Stimulated activated CD8-positive, alpha-beta memory T cell treated with anti-CD3 and anti-CD28 coated beads, Interleukin-7, amount 100 ng/mL, for 1 hour (primary cell): ENCODE measurements at places on chromosomes 7 and 10.

DNA sequence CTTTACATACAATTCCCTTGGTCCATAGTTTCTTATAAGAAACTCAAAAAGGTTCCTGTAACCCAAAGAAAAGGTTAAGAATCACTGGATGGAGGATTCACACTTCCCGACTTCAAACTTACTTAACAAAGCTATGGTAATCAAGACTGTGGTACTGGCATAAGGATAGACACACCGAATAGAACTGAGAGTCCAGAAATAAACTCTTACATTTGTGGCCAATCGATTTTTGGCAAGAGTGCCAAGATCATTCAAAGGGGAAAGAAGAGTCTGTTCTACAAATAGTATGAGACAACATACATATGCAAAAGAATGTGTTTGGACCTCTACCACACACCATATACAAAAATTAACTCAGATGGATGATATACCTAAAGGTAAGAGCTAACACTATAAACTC is 32.8 kb downstream of the KDM7A start:
- DNase-seq, result no peak

- no peak for DNase-seq
These were observed 444.3 kb downstream of the GPAM start for GRCh38 chr10:111739125-111739873.

- no peak for DNase-seq
These were observed 68.0 kb downstream of the SEPTIN14 start for GRCh38 chr7:55794527-55794926.

DNA sequence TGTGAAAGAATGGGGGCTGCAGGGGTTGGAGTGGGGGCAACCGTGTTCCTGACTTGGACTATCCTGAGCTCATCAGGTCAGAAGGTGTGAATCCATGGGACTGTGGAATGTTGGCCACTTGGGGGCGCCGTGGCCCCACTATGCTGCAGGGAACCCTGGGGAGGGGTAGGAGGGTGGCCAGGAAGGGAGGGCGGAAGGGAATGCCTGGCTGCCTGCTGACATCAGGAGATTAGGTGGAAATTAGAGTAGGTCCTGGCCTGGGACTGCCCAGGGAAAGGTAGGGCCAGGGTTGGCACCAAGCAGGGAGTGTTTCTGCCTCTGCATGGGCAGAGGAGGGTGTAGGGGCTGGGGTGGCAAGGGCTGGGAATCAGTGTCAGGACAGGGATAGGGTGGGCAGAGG is 65.8 kb upstream of the PRSS58 start:
- no peak for DNase-seq

- DNase-seq, result no peak
These were observed 181.3 kb downstream of the MAGI2 start for GRCh38 chr7:79272066-79272669.

DNA sequence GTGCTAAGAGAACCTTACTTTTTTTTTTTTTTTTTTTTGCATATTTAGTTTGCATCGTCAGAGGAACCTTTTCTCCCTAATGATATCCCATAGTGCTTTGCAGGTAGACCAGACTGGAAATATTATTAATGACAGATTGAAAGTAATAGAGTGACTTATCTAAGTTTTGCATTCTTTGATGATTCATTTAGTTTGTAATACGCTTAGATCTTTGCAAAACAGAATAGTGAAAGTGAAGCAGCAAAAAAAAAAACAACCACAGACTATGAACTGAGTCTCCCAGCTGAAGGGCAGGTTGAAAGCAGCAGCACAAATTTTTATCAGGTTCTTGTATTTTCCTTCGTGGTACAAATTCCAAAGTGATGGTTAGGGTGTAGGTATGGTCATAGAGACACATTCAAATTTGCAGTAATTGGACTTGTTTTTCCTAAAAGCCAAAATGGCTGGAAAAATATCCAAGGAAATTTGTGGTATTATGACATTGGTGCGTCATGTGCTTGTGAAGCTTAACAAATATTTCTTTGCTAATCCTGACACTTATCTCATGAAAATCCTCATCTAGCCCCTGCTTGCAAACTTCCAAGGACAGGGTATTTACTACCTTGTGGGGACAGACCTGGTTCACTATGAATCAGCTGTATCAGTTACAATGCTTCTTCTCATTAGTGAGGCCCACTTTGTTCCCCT is 81.8 kb upstream of the CREB5 start:
- no peak for DNase-seq

DNA sequence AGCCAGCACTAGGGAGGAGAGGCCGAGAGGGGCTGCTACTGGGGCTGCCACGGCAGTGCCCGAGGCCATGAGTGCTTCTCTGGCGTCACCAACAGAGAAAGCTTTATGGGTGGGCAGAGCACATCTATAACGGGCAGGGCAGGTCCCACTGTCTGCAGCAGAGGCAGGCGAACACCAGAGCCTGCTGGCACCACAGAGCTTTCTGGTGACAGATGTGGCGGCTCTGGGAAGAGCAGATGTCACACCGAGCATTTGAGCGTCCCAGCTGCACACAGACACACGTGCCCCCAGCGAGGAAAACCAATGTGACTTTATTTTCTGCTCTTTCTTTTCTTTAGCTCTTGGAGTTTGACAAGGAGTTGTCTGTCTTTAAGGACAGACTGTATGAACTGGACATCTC is 20.5 kb downstream of the NKX6-2 start:
- no peak for DNase-seq

DNA sequence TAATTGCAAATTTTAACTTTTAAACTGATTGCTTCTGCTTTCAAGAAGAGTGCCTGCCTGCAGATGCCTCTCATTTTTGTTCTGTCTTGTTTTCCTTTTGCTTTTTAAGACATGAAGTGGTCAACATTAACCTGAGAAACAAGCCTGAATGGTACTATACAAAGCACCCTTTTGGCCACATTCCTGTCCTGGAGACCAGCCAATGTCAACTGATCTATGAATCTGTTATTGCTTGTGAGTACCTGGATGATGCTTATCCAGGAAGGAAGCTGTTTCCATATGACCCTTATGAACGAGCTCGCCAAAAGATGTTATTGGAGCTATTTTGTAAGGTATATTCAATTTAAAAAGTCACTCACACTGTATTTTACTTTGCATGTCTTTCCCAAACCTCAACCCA is 8.8 kb downstream of the GSTO2 start:
- no peak for DNase-seq

GRCh38 chr7:34057956-34058355 is 152.6 kb downstream of the BMPER start:
- DNase-seq, result no peak

DNA sequence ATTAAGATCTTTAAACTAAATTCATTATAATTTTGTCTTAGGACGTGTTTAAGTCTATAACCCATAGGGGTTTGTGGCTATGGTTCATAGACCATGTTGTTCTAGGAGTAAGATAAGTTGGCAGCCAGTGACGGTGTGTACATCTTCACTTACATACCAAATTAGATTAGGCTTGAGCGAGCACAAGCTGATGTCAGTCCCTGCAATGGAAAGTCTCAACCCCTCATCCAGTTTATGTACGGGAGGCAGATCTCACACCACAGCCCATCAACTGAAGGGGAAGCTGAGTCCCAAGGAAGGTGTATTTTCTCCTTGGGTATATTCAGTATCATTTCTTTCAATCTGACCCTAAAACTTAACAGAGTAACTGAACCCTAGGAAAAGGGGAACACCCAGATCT is 5.1 kb upstream of the SMC3 start:
- no peak for DNase-seq

- no peak for DNase-seq
These were observed 134.5 kb downstream of the C10orf105 start for GRCh38 chr10:71584902-71585563.

DNA sequence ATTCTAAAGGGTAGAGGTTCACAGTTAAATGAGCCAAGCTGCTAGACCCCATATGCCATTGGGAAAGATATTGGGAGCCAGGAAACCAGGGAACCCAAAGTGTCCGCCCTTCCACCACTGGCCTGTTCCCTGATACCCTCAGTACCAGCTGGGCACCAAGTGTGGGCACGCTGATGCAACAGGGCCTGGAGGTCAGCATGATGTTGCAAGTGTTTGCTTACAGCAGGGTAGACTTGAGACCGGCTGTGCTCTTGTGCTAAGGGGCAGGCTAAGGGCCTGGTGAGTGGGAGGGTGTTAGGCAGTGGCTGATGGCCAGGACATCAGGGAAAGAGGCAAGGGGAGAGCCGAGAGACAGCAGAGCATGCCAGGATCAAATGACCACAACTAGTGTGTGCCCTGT is 21.0 kb upstream of the MYL7 start:
- no peak for DNase-seq

- no peak for DNase-seq
These were observed 9.6 kb upstream of the AGR3 start for GRCh38 chr7:16891338-16891737.

- DNase-seq, result no peak
These were observed 178.5 kb downstream of the AMPH start for GRCh38 chr7:38452681-38453108.

DNA sequence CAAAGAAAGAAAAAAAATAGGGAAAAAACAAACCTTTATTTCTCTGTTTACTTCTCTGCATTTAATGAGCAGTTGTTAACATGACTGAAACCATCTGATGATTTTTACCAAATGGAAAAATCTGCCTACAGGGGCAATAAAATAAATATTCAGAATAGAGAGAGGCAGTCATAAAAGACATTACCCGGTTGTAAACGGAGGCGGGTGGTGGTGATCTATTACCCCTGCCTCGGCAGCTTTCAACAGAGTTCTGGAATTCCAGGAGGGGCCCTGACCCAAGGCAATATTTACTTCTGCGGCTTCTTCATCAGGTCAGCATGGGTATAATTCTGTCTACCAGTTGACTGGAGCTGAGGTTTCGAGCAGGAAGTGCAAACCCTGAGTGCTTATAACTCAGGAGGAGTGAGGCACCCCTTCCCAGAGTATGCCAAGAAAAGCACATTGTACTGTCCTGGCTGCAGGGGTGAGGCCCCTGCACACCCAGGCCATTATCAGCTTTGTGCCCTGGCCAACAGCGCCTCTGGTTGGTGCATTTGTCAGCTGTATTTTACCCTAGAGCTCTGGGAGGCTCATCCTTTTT is 8.2 kb upstream of the CXCL12 start:
- DNase-seq, result no peak

GRCh38 chr10:101879456-101880231 is 36.0 kb upstream of the KCNIP2 start:
- DNase-seq, result no peak

GRCh38 chr7:17497549-17498167 is 199.2 kb downstream of the AHR start:
- DNase-seq, result no peak

- DNase-seq, result no peak
These were observed 109.4 kb upstream of the ACBD5 start for GRCh38 chr10:27349987-27350386.

GRCh38 chr7:117809958-117810357 is 63.3 kb downstream of the CTTNBP2 start:
- no peak for DNase-seq

GRCh38 chr10:63227207-63227895 is 94.2 kb downstream of the NRBF2 start:
- DNase-seq, result no peak

DNA sequence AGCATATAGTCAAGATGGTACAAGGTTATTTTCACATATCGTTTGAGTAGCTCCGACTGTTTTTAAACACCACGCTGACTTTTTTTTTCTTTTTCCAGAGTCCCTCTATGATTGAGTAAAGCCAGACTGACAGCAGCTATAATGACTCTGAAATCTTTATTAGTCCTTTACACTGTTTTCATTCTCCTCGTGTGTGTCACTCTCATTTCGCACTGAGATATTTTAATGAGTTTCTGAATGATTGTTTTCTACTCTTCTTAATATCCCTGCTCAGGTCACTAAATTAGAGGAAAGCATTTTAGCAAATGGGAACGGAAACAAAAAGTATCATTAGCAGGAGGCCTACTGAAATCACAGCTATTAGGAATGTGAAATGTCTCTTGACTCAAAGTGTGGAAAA is 162.3 kb upstream of the MTPN start:
- no peak for DNase-seq

- no peak for DNase-seq
These were observed 371.4 kb downstream of the DNAJB6 start for GRCh38 chr7:157707983-157708918.

DNA sequence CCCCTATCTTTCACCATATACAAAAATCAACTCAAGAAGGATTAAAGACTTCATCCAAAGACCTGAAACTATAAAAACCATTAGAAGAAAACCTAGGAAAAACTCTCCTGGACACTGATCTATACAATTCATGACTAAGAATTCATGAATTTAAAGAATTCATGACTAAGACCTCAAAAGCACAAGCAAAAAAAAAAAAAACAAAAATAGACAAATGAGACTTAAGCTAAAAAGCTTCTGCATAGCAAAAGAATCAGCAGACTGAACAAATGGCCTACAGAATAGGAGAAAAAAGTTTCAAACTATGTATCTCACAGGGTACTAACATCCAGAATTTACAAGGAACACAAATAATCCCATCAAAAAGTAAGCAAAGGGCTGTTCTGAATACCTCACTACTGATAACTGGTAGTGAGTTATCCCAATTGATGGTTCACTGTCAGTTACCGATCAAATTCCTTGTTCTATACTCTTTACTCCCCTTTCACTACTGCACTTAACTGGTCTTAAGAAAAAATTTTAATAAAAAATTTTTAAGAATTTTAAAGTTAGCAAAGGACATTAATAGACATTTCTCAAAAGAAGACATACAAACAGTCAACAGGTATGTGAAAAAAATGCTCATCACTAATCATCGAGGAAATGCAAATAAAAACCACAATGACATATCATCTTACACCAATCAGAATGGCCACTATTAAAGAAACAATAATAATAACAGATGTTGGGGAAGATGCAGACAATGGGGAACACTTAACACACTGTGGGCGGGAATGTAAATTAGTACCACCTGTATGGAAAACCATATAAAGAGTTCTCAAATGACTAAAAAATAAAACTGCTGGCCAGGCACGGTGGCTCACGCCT is 33.2 kb downstream of the KMT2C start:
- no peak for DNase-seq

DNA sequence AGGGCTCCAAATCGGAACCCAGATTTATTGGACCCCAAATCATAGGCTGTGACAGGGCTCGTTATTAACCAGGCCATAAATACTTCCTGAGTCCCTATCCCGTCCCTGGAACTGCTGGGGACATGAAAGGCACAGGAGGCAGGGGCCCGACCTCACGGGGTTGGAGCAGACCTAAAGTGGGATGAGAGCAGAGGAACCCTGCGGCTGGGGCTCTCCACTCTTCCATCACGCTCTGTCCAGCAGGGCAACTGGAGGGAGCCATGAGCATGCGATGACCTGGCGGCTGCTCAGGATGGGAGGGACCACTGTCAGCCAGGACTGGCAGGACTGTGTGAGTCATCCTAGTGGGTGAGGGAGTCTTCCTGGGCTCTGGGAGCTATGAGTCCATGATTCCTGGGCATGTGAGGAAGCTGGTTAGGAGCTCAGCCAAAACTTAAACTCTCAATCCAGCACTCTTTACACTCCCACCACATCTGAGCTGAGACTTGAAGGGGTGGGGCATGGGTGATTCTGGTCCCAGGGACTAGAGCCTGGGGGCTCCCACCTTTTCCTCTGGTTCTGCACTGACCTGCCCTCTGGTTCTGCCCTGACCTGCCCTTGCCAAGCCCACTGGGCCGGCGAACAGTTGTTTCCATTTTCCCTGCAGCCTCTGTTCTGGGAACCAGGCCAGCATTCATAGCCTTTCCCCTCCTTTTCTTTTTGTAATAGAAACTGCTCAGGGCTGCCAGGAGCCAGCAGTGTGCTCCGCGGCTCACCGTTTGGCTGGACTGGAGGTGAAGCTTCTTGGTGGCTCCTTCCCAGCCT is 47.1 kb downstream of the SYPL1 start:
- DNase-seq, result no peak

- no peak for DNase-seq
These were observed 43.4 kb upstream of the PTN start for GRCh38 chr7:137386966-137387365.

- no peak for DNase-seq
These were observed 70.8 kb upstream of the ASAH2 start for GRCh38 chr10:50322077-50322476.

GRCh38 chr10:103716206-103717160 is 138.9 kb downstream of the SH3PXD2A start:
- no peak for DNase-seq
